PC-3 (cell line): ENCODE measurements at places on chromosomes 12 and 14.

GRCh38 chr14:41146391-41146790, 460.3 kb upstream of the LRFN5 start:
- DNase-seq = no peak
- no peaks in the 10 kb centered on the region for H3K36me3 ChIP-seq
- H3K4me1 ChIP-seq = peaks cover 10% of the 10 kb centered on the region
- no peak overlapping the region for H3K27ac ChIP-seq
- H3K4me3 ChIP-seq = no peak overlapping the region
- H3K27me3 ChIP-seq = no peaks in the 10 kb centered on the region

DNA sequence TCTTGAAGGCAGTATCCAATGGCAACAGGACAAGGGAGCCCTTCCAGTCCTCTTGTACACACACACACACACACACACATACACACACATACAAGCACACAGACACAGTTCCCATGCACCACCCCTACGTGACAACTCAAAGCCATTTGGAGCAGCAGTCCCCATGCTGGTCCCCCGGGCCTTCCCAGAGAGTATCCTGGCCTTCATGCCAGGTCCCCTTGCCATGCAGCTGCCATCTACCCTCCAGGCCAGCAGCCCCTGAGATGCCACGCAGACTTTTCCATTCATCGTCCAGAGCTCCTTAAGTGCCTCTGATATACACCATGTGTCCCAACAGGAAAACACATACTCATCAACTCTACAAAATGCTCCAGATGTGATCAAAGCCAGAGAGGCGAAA, 159.5 kb downstream of the ANO2 start:
- no peaks in the 10 kb centered on the region for H3K4me1 ChIP-seq
- H3K27me3 ChIP-seq = no peaks in the 10 kb centered on the region; the same call in 1 of the 2 replicates
- no peaks in the 10 kb centered on the region for H3K36me3 ChIP-seq
- no peak overlapping the region for H3K4me3 ChIP-seq
- DNase-seq = no peak
- no peak overlapping the region for H3K27ac ChIP-seq

GRCh38 chr14:31897581-31898186, 179.4 kb upstream of the ARHGAP5 start:
- no peak for DNase-seq
- H3K4me1 ChIP-seq = peaks cover 47% of the 10 kb centered on the region
- H3K4me3 ChIP-seq = no peak overlapping the region
- no peaks in the 10 kb centered on the region for H3K36me3 ChIP-seq
- H3K27me3 ChIP-seq = no peaks in the 10 kb centered on the region

DNA sequence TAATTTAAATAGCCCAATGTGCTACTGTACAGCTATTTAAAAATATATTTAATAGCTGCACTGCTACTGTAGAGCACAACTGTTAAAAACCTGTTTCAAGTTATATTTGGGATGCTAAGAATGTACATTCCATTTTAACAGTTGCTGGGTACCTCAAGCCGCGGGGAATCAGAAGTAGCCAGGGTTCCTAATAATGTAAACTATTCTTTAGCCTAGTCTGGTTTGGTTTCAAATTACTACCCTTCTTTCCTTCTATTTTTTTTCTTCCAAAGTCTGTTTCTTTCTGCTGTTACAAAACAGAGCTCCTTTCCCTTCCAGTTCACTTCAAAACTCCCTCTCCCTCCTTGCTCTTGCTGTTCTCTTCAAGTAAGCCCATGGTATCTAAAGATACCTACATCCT, 21.3 kb downstream of the SCAF11 start:
- no peaks in the 10 kb centered on the region; the same call in 1 of the 2 replicates for H3K4me1 ChIP-seq
- H3K36me3 ChIP-seq = peaks cover 16% of the 10 kb centered on the region
- H3K27me3 ChIP-seq = no peaks in the 10 kb centered on the region
- H3K27ac ChIP-seq = no peak overlapping the region
- no peak overlapping the region for H3K4me3 ChIP-seq

- no peak overlapping the region for H3K27ac ChIP-seq
- peak; percentile 14 for DNase-seq
- no peaks in the 10 kb centered on the region for H3K36me3 ChIP-seq
- H3K4me1 ChIP-seq = no peaks in the 10 kb centered on the region
- H3K27me3 ChIP-seq = no peaks in the 10 kb centered on the region
- no peak overlapping the region for H3K4me3 ChIP-seq
Measured at GRCh38 chr12:62827042-62827441, 107.9 kb downstream of the PPM1H start.
